ENCODE measurements at places on chromosomes 5 and 9. TPM values are rescaled to one million over a fixed set of nuclear protein-coding genes. Genes with fewer than 3 reads are reported as not detected.

CLIC3 gene
- polyA plus RNA-seq, result 0.54 TPM

CSF1R gene
- polyA plus RNA-seq, result 45.1 TPM

ORM2 gene
- polyA plus RNA-seq, result 0.37 TPM

BAAT gene
- polyA plus RNA-seq, result 0.66 TPM

DNA sequence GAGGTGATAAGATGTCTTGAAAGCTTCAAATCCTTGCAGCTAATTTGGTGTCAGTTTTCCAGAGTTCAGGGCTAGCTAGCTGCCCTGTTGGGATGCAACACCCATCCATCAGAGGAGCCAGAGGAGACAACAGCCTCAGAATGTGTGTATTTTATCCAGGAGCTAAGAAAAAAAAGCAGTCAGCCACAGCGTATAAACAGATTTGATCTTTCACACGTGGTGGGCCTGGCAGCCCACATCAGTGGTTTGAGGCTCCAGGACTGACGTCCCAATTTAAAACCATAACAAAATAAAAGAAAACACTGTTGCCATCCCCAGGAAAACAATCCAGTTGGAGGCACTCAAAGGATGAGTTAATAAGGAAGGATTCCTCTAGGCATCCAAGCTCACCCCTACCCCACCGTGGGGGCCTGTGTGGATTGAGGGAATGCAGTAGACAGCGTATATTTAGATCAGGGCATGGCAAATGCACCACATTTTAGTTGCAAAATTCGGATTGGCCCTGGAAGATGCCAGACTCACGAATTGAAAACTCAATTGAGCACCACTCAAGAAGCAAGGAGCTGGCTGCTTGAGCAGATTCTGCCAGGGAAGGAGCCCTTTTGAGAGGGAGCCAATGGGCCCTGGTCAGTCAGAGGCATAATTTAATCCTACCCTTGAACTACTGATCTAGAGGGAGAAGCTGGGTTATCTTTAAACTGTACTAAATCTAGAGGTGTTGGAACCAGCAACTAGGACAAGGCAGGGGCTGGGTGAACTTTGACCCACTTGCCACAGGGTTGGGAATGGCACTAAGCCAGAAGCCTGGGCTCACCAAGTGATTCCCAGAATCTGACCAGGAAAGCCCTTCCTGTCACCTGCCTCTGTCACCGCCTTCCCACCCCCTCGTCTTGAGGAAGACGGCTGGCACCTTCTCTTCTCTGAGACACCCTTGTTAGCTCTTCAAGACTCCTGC, 17.5 kb downstream of the ADRA1B start:
- no peak for DNase-seq

GRCh38 chr5:109083937-109084336, 325.8 kb downstream of the PJA2 start:
- DNase-seq, result no peak

GRCh38 chr5:163914910-163915309, 409.5 kb downstream of the MAT2B start:
- no peak for DNase-seq

DNA sequence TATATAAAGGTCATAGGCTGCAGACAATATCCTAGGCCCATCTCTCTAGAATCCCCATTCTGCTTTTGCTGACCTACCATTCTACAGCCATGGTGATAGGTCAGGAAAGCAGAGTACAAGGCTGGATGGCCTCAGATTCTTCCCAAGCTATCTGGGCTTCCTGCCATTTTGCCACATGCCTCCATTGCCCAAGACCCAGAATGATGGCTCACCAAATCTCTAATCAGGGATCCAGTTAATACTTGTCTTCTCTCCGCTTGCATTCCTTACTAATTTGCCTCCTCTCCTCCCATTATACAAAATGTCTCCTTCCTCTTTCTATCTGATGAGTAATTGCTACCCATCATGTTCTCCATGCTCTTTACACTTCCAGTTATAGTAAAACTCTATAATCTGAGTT, 22.7 kb upstream of the NDUFS4 start:
- no peak for DNase-seq

DNA sequence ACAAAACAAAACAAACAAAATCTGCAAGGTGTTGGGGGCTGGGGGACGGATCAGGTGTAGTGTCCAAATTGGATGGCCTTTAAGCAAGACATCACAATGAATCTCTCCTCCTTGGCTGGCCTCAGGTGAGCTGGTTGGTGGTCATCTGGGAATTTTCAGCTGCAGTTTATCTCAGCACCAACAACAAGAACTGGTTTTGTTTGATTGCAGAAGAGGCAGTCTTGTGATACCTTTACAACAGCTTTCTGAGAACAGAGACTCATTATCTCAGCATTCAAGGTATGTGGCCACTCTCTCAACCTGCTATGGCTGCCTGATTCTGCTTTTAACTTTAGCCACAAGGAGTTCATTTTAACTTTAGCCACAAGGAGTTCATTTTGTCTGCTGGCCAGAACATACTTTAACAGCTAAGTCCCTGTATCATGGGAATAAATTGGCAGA, 1543.4 kb downstream of the EFNA5 start:
- no peak for DNase-seq

GRCh38 chr9:121889990-121890563, 203.0 kb downstream of the TTLL11 start:
- no peak for DNase-seq

DNA sequence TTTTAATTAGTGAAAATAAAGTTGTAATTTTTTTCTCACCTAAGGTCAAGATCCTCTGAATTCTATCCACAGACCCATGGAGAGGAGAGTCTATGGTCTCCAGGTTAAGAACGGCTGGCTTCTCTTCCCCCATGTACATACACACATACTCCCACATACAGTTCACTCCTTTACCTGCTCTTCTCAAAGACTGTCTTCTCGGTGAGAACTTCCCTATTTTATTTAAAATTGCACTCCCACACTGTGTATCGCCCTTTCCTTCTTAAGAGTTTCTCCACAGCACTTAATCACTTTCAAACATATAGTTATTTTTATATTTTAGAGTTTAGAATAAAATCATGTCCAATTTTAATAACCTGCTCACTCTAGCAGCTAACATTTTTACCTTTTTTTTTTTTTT, 3.6 kb upstream of the JADE2 start:
- no peak for DNase-seq

DNA sequence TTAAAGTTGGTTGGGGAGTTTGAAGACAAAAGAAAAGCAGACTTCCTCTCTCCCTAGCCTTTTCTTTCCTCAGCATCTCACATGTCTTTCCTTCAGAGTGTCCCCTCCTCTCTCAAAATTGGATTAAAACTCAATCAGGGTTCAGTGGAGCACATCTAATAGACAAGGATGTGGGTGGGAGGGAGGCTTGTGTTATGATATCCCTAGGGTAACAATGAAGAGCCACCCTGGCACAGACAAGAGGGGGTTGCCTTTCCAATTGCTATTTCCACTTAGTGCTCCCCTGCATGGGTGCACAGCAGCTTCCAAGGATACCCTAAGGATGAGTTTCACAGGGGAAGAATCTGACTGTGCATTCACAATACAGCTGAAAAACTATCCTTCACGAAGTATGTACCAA, 585.2 kb upstream of the C9orf72 start:
- no peak for DNase-seq

- DNase-seq, result no peak
Observed at GRCh38 chr9:36597412-36598178, 24.9 kb downstream of the MELK start.

DNA sequence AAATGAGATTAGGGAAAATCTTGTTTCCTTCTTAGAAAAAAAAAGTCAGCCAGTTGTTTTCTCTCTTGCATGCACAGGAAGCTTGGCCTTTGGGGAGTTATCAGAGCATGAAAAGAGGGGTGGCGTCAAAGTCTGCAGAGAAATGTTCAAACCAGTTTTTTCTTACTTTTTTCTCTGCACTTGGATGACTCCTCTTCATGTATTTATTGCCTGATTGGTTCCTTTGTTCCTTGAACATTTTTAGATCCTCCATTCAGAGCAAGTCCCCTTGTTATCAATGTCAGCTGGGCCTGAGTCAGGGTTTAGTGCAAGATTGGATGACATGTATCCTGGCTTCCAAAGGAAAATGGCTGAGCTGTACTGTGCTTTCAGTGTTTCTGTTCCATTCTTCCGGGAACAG, 392.6 kb upstream of the BRINP1 start:
- DNase-seq, result no peak

DNA sequence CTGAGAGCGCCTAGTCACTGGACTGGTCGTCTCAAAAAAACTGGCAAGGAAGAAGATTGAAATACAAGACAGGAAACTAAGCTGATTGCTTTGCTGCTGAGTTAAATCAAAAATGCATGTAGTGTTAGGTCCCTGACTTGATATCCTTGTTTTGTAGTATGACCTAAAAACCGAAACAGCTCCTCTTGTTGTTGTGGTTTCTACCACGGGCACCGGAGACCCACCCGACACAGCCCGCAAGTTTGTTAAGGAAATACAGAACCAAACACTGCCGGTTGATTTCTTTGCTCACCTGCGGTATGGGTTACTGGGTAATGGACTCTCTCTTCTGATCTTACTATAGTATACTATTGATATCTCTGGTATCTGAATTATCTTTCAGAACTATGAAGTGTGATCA, 4.3 kb downstream of the MTRR start:
- no peak for DNase-seq

DNA sequence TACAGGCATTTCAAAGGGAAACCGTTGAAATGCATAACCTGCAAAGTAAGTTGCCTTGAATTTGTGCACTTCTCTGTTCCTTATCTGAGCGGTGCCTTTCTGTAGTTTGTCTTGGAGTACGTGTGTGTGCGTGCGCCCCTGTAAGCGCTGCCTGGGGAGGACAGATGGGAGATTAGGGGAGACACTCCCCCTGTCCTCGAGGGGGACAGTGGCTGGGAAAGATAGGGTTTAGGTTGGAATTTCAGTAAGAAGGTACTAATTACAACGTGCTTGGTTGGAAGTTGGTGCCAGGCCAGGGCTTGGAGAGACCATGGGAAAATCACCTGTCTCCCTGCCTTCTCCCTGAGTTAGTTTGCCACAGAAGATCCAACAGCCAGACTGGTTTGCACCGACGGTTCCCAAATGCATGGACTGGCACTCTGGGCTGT, 73.2 kb downstream of the PIK3R1 start:
- DNase-seq, result no peak

GRCh38 chr5:118791926-118792734, 196.2 kb downstream of the DTWD2 start:
- DNase-seq, result peak; percentile 64

- DNase-seq, result no peak
Observed at GRCh38 chr5:39559923-39560322, 135.1 kb upstream of the DAB2 start.

DNA sequence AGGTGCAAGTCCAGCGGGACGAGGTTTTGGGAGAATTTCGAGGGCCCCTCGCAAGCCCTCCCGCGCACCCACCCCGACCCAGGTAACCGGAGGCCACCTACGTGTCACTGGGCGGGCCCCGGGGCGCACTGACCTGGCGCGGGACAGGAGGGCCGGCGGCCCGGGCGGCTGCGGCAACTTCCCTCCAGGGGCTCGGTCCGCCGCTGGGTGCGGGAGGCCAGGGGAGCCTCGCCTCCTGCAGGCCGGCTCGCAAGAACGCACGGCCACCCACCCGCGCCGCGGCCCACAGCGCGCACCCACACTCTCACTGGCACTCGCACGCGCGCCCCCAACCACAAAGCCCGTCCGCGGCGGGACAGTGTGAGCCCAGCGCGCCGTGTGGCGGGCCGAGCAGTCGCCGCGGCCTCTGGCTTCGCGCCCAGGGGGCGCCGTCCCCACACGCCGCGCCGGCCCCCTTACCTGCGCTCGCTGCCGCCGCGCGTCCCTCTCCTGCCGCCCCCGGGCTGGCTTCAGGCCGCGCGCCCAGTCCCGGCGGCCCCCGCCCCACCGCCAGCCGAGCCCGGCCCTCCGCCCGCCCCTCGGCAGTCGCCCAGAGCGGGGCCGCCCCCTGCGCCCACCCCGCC, 451 bp downstream of the LPAR1 start:
- peak; percentile 73 for DNase-seq

GRCh38 chr5:152462021-152462721, 57.1 kb upstream of the NMUR2 start:
- no peak for DNase-seq

GRCh38 chr9:120916588-120916987, 10.0 kb downstream of the TRAF1 start:
- no peak for DNase-seq

- no peak for DNase-seq
Observed at GRCh38 chr9:19788614-19789271, at the start of gene SLC24A2. TSS of gene SLC24A2 (minus strand) at chr9:19789037.

DNA sequence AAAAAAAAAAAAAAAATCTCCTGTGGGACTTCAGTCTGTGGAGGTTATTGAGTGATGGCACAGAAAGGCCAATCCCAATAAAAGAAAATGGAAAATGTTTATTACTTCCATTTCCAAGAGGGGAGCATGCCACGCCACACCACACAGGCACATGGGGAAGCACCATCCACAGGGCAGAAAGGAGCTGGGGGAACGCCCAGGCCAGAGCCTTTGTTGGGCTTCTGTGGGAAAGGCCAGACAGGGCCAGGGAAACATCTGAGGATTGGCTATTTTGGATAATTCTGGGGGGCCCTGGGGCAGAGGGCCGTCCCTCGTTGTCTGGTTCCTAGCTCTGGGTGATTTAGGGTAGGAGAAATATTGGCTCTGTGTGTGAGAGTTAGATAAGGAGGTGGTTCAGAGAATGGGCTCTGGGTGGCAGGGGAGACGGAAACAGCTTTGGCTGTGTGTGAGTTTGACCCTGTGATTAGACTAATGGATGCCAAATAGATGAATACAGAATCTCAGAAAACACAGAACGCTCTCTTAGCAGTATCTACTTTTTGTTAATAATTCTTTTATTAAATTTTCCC, 49.0 kb upstream of the ABL1 start:
- DNase-seq, result no peak

Measured in hindlimb muscle (tissue), 1 donor.